Osteocyte (in vitro differentiated cells): ENCODE measurements at places on chromosomes 5 and 9. TPM values are rescaled to one million over a fixed set of nuclear protein-coding genes. Genes with fewer than 3 reads are reported as not detected.

Gene TSTD2
- total RNA-seq: 23.3 and 28.4 TPM in 2 replicates

Gene ARL14EPL
- total RNA-seq: not detected in 2 replicates

Gene SLC36A3
- not detected in 2 replicates for total RNA-seq

Gene SPOCK1
- total RNA-seq: 900 and 954 TPM in 2 replicates

Gene ST8SIA4
- total RNA-seq: not detected in 2 replicates

Gene CFAP90
- not detected in 2 replicates for total RNA-seq

Gene SPINK7
- not detected in 2 replicates for total RNA-seq

Gene SPINK1
- not detected in 2 replicates for total RNA-seq

Gene ACSL6
- not detected in 2 replicates for total RNA-seq

Gene PCDHGA2
- 0.21 TPM in 1 of 2 replicates, not detected in the other for total RNA-seq

Gene MEF2C
- 9.4 and 9.9 TPM in 2 replicates for total RNA-seq

Gene NFIB
- 36.1 and 39.9 TPM in 2 replicates for total RNA-seq

Gene ENTREP1
- 0.24 and 0.26 TPM in 2 replicates for total RNA-seq

Gene ADAMTSL1
- 1.2 and 1.5 TPM in 2 replicates for total RNA-seq

Gene KCNV2
- not detected in 2 replicates for total RNA-seq

Gene LIFR
- 8.1 and 8.9 TPM in 2 replicates for total RNA-seq

Gene GGTA1
- 0.64 and 1.1 TPM in 2 replicates for total RNA-seq

Gene RNF14
- total RNA-seq: 66.8 and 73.8 TPM in 2 replicates

Gene ZNF782
- total RNA-seq: 5.0 TPM in 2 replicates

Gene CTSV
- 0.18 and 0.21 TPM in 2 replicates for total RNA-seq

Gene MELK
- 11.0 and 12.5 TPM in 2 replicates for total RNA-seq
